ENCODE measurements at places on chromosomes 7 and 10.

DNA sequence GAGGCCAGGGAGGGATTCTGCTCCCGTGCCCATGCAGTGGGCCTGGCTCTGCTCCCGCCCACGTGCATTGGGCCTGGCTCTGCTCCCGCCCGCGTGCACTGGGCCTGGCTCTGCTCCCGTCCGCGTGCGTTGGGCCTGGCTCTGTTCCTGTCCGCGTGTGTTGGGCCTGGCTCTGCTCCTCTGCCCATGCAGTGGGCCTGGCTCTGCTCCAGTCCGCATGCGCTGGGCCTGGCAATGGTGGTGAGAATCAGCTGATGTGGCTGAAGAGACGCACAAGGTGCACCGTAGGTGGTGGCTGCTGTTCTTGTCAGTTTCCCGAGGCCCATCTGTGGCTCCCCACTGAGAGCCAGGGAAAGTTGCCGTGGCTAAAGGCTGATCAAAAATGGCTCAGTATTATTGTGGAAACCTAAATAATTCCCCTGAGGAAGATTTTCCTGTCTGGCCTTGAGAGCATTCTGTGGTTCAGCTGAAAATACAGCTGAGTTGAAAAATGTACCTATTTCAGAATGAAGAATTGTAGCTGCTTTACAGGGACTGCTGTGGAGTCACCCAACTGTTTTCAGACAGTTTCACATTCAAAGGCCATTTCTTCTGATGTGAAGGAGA, 572.4 kb downstream of the GLRX3 start:
- DNase-seq, result no peak

GRCh38 chr10:91653219-91653870, 20.5 kb upstream of the PPP1R3C start:
- no peak for DNase-seq

- no peak for DNase-seq
Measured at GRCh38 chr7:56077681-56078080, 13.6 kb downstream of the SUMF2 start.

GRCh38 chr10:61612009-61612408, 50.7 kb upstream of the CABCOCO1 start:
- DNase-seq, result no peak

DNA sequence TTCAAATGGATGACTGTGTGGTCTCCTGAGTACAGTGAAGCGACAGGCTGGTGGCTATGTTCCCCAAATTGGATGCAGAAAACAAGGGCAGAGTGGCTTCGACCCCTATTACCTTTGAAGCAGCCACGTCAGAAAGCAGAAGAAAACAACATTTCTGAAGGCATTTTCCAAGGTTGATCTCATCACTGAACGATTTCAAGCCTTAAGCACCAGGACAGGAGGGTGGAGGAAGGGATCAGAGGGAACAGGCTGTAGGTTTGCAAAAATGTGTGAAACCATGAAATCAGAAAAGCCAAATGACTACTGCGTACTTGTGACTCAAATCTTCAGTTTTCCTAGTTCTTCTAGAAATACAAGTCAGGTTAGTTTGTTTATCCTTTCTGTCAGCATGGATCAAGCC, 181.0 kb upstream of the TMEM106B start:
- no peak for DNase-seq

- no peak for DNase-seq
Measured at GRCh38 chr10:54667136-54667535, 133.9 kb downstream of the PCDH15 start.

DNA sequence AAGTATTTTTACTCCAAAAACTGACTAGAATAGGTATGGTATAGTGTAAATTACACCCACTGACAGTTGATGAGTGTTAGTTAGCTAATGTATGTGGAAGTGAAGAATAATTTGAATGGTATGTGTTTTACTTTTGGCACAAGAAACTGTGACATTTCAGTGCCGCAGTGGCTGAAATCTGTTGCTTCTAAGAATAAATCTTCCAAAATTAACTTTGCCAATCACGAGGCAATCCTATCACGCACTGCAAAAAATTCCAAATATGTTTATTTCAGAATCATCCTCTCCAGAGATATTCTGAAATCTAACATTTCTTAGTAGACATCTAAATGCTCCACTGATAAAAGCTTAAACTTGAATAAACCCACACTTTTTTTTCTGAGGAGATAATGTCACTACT, 61.2 kb downstream of the PCLO start:
- no peak for DNase-seq

DNA sequence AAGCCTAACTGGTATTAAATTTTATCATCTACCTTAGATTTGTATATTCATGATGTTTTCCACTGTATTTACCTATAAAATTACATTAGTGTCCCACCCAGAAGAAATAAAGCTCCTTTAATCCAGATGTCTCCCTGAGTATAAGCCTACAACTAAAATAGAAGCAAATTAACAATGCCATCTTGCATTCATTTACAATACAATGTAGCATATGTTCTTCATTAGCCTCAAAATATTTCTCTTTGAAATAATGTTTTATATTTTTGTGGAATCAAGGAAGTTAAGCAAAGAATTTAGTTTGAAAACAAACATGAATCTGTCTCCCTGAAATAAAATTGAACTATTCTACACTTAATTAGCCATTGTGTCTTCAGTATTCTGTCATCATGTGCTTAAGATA, 112.3 kb downstream of the CACNA2D1 start:
- DNase-seq, result no peak

GRCh38 chr10:127576740-127577161, 27.6 kb downstream of the NPS start:
- no peak for DNase-seq

GRCh38 chr10:101266381-101267289, 37.4 kb upstream of the LBX1 start:
- no peak for DNase-seq

GRCh38 chr10:64586934-64587503, 1065.8 kb downstream of the REEP3 start:
- no peak for DNase-seq

GRCh38 chr7:26306790-26307189, 15.1 kb downstream of the SNX10 start:
- DNase-seq, result no peak

DNA sequence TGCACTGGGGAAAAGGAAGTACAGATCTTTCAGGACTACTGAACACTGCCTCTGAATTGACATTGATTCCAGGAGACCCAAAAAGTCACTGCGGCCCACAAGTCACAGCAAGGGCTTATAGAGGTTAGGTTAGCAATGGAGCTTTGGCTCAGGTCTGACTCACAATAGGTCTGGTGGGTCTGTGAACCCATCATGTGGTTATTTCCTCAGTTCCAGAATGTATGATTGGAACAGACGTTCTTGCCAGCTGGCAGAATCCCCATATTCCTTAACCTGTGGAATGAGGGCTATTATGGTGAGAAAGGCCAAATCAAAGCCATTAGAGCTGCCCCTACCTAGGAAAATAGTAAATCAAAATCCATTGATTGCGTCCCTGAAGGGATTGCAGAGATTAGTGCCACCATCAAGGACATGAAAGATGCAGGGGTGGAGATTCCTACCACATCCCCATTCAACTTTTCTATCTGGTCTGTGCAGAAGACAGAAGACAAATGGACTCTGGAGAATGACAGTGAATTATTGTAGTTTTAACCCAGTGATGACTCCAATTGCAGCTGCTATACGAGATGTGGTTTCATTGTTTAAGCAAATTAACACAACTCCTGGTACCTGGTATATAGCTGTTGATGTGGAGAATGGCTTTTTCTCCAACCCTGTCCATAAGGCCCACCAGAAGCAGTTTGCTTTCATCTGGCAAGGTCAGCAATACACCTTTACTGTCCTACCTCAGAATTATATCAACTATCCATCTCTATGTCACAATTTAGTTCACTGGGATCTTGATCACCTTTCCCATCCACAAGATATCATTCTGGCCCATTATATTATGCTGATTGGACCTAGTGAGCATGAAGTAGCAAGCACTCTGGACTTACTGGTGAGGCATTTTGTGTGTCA, 44.5 kb upstream of the PIK3CG start:
- no peak for DNase-seq

DNA sequence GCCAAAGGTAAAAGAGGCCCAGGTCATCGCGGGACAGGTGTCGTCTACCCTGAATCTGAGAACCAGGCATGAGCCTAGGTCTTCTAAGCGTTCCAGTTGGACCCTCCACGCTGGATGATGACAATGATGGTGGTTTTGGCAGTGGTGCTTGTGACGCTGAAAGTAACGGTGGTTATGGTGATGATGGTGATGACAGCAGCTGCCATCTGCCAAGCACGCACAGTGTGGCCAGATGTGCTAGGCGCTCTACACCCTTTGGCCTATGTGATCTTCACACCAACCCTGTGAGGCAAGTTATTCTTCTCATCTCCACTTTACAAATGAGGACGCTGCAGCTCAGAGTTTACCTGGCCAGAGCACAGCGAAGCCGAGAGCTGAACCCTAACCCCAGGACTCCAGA, 93.9 kb downstream of the FAM53B start:
- DNase-seq, result no peak

DNA sequence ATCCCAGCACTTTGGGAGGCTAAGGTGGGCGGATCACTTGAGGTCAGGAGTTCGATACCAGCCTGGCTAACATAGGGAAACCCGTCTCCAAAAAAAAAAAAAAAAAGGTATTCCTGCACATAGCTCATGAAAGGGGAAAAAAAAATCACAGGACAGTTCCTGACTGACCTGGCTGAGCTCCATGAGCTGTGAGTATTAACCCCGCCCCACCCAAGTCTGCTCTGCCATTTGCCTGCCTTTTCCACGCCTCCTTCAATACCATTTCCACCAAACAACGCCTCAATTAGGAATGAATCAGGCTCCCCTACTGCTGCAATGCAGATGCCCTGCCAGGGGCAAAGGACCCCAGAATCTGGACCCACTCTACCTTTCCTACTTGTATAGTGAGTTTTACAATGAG, 55.0 kb downstream of the PDIA4 start:
- no peak for DNase-seq

DNA sequence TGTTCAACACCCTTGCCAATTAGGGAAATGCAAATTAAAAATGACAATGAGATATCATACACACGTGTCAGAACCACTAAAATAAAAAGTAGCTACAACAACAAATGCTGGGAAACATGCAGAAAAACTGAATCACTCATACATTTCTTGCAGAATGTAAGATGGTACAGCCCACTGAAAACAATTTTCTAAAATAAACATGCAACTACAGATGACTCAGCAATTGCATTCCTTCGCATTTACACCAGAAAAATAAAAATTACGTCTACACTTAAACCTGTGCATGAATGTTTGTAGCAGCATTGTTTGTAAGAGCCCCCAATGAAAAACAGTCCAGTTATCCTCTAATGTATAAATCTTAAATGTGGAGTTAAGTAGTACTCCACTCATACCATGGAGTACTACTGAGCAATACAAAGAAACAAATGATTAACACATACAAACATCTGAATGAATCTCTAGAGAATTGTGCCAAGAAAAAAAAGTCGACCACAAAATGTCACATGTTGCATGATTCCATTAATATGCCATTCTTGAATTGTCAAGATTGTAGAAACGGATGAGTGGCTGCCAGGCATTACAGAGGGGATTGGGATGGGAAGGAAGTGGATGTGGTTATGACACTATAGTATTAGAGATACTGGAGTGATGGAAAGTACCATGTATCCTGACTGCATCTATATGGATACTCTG, 134.6 kb upstream of the NPSR1 start:
- DNase-seq, result no peak

DNA sequence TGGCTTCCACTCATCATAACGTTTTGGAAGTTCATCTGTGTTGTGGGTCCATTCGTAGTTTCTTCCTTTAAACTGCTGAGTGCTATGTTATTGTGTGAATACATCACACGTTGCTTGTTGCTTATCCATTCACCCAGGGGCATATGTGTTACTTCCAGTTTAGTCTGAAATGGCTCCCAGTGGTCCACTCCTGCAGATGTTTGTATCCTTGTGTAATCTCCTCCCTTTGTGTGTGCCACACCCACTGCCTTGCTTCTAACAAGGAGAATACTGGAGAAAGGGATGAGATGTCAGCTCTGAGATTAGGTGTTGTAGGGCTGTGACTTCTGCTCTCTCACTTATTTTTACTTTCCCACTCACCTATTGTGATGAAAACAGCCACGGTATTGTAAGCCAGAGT, 239.1 kb upstream of the HABP2 start:
- no peak for DNase-seq

DNA sequence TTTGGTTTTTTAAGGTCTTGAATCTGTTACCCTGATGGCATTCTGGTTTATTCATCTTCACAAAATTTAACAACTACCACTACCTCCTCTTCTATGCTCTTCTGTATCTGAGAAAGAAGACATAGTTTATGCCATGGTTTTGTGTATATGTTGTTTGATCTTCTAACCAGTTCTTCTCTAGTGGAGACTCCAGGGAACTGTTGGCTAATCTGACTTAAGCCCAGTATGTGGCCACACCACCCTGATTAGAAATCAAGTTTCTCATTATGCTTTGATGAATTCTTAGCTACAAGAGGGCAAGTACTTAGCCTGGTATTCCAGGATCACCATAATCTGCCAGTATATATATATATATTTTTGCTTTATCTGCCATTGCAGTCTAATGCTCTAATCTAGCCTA, 99.5 kb upstream of the MXI1 start:
- no peak for DNase-seq

GRCh38 chr10:96389785-96390184, 31.0 kb upstream of the OPALIN start:
- no peak for DNase-seq

DNA sequence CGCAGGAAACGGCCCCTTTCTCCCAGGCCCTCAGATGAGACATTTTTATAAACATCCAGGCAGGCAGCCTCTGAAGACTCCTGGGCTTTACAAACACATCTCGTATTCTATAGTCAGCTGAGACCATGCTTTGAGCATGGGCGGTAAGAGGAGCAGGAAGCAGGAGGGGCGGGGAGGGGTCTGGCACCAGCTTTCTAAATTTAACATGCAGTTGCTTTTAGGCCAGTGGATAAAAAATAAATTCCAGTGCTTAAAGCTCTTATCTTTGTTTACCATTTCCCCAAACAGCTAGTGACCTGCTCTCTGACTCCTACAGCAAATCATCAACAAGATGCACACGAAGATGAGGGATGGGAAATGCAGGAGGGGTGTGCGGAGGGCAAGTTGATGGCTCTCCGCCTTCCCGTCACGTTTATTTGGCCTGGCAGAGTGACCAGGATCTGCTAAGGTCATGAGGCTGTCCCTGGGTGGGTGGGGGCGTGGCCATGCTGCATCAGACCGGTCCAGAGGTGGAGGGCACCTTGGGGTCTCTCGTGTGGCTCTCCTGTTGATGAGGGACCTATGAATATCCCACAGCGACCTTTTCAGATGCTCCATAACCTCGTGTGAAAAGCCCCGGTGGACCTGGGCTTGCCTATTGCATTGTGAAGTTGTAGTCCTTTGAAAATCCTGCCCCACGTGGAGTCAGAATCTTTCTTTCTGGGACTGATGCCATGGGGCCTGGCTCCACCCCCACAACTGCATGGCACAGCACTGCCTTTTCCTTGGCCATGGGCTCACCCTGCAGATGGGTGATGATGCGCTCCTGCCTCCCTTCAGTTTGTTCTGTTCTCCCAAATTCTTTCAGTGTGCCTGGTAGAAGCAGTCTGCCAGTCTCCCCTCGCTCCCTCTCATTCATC, 67.5 kb downstream of the PARP12 start:
- no peak for DNase-seq

DNA sequence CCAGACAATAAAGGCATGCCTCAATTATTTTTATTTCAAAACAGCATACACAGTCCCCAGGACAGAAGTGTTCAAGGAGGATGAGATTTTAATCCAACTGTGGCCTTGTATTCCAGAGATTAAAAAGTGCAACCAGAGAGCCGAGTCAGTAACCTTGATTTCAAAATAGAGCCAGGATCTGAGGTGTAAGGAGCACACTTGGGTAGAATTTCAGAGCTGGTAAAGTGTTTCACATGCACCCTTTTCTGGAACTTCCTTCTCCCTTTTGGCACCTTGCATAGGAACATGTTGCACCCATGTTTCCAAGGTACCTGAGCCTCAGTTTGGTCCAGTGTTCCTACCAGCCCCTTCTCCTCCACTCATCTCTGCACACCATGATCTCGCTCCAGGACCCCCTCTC, 225.1 kb downstream of the TRIL start:
- DNase-seq, result no peak

Data from urinary bladder (tissue), 4 donors.